ENCODE measurements at places on chromosomes 1 and 21.

DNA sequence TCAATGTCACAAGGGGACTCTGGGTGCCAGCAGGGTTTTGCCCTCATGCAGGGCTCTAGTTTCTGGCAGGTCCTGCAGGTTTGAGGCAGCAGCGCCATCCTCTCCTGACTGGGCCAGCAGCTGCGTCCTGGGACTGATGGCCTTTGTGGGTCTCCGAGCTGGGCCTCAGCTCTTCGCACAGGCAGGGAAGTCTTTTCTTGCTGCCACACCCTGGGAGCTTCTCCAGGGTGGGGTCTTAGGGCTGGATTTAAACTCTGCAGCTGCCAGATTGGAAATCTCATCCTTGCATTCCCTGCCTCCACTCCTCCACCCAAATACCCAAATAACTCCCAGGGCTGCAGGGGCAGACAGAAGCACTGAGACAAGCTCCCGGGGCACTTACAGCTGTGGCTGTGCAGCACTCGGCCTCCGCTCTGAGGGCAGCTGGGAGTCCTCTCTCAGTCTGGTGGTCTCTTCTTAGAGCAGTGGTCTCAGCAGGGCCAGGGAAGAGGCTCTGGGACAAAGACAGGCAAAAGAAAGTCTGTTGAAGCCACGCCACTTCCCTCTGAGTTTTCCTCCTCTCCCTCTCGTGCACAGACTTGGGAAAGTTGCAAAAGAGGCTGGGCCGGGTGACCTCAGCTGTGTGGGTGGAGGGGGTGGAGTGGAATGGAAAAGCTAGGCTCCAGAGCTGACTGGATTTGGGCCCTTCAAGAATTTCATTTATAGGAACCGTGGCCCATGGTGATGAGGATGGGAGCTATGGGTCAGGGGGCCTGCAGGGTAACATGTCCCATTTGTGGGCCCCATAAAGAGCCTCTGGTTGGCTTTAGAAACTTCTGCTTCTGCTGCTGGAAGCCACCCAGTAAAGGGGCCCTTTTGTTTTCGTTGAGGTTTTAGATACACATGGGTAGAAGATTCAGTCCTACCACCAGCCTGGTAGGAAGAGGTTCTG is at the start of gene RAB7B:
Gene RAB7B (minus strand): TSS at position 525 of the 931 bp plus-strand sequence. CDS start 9,260 bp downstream, outside the sequence.
- DNase-seq: no peak

DNA sequence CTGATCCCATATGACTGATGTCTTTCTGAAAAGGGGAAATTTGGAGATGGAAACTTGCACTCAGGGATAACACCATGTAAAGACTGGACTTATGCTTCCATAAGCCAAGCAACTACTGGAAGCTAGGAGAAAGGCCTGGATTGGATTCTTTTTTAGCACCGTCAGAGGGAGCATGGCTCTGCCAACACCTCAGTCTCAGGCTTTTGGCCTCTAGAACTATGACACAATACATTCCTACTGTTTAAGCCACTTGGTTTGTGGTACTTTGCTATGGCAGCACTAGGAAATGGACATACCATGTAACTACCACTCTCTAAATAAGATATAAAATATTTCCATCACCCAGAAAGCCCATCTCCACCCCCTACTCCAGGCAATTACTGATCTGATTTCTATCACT is 139.7 kb downstream of the CYYR1 start:
- DNase-seq: no peak

DNA sequence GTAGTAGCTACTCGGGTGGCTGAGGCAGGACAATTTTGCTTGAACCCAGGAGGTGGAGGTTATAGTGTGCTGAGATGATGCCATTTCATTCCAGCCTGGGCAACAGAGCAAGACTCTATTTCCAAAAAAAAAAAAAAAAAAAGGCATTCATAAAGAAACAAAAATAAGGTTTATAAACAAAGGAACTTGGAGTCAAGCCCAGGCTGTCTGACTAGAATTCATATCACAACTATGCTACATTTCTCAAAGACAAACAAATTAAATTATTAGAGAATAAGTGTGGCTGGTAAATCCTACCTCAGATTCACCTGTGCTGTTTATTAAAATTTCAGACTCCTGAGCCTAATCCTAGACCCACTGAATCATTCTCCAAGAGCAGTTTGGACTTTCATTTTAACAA is 4.2 kb downstream of the GCLM start:
- DNase-seq: no peak

DNA sequence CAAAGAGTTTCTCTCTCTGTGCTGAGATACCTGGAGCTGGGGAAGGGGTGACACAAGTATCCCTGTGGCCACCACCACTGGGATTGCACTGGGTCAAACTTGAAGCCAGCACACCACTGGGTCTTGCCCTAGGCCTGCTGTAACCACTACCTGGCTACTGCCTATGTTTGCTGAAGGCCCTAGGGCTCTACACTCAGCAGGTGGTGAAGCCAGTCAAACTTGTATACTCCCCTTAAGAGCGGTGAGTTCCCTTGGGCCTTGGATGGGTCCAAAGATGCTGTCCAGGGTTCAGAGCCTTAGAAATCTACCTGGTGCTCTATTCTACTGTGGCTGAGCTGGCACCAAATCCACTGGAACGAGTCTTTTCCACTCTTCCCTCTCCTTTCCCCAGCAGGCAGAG is 47.0 kb upstream of the WDR26 start:
- DNase-seq: no peak

DNA sequence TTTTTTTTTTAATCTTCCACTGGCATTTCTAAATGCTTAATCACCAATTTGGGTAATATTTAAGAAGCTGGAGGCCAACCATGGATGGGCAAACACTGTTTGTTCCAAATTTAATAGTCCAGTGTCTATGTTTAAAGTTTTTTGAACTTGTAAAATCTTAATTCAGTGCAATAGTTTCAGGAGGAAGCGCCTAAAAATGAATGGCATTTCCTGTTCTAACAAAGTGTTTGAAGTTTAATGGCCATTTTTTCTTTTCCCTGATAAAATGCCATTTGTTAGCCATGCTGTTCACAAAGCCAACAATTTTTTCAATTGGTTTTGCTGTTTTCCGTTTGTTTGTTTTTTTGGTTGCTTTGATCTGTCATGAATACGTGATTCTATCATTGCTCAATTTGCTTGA is 552.1 kb downstream of the LMO4 start:
- DNase-seq: no peak

DNA sequence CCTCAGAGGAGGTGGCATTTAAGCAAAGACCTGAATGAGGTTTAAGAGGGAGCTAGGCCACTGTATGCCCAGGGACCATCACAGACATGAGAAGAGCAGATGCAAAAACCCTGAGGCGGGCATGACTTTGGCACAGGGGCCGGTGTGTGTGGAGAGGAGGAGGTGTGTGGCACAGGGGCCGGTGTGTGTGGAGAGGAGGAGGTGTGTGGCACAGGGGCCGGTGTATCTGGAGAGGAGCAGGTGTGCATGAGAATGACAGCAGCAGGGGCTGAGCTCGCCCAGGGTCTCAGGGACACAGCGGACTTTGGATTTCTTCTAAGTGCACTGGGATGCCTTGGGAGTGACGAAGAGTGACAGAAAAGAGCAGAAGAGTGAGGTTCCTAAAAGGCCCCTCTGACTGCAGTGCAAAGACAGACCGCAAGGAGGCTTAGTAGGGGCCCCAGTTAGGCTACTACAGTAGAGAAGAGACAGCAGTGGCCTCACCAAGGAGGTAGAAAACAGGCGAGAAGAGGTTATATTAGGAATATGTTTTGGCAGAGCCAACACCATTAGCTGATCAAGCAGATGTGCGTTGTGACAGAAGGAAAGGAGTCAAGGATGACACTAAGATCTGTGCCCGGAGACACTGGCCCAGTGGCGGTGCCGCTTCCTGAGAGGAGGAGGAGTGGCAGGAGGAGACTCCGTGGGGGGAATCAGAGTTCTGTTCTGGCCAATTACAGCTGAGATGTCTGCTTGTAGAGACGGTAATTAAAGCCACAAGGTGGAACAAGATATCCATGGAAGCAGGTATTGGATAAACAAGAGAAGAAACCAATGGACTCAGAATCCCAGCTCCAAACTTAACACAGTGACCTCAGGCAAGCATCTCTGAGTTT is 18.4 kb downstream of the ZBTB17 start:
- no peak for DNase-seq

GRCh38 chr1:157653494-157653873 is 47.1 kb downstream of the FCRL3 start:
- no peak for DNase-seq

GRCh38 chr1:210918893-210919292 is 215.1 kb downstream of the KCNH1 start:
- DNase-seq: no peak

DNA sequence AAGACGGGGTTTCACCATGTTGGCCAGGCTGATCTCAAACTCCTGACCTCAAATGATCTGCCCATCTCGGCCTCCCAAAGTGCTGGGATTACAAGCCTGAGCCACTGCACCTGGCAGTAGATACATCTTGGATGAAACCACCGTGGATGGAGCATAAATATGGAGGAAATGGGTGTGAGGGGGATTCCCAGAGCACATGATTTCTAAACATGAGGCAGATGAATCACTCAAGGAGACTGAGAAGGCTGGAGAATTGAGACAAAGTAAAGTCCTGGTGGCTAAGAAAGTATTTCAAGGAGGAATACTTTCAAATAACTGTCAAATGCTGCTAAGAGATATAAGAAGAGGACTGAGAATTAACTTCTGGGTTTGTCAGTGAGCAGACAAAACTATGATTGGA is 5.4 kb upstream of the PGBD5 start:
- no peak for DNase-seq

- no peak for DNase-seq
Measured at GRCh38 chr1:27413004-27413403, 20.6 kb downstream of the GPR3 start.

GRCh38 chr1:150548632-150549495 is at the start of gene ADAMTSL4:
Gene ADAMTSL4, plus strand, starts transcription at chr1:150549408. Its CDS starts 2,881 bp downstream, at chr1:150552289.
- DNase-seq: no peak

DNA sequence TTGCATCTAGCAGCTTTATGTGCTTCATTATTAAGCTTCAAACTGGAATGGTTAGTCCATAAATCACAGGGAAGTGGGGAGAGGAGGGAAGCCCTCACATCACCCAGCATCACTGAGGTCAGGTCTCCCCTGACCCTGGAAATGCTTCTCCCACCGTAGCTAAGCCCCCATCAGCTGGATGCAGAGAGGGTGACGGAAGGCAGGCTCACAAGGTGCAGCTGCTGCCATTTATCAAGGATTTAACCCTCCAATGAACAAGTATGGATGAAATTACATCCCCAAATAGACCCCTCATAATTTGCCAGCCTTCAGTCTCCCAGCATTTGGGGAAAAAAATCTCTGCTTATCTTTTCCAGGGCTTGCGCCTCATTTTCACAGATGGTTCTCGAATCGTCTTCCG is 60.8 kb downstream of the PGM1 start:
- DNase-seq: no peak

DNA sequence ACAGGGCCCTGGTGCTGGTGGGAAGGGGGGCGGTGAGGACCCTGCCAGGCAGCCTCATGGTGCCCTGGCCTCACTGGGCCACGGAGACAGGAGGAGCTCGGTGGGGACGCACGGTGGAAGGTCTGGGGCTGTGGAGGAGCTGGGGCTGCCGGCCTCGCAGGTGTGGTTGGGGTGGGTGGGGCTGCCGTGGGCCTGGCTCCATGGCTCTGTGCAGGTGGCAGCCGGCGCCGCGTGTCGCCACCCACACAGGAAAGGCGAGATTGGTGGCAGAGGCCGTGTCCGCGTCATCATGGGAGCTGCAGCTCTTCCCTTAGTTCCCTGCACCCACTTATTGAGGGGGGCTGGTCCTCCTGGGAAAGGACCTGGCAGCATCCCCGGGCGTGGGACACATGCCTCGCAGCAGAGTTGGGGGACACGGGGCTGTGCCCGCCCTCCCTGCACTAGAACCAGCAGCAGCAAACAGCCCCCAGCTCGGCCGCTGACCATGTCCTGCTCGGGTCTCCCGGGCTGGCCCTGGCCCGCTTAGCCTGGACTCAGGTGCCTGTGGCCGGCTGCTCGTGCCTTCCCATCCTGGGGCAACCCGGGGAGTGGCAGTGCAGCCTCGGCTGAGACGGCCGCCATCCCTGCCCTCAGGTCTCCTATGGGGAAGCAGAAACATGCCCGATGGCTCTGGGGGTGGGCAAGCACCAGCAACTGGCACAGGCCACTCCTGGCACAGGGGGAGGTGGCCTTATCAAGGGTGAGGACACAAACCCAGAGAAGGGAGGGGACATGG is 7.5 kb upstream of the TTC34 start:
- no peak for DNase-seq

- no peak for DNase-seq
Measured at GRCh38 chr1:240134113-240134512, 42.4 kb downstream of the FMN2 start.

DNA sequence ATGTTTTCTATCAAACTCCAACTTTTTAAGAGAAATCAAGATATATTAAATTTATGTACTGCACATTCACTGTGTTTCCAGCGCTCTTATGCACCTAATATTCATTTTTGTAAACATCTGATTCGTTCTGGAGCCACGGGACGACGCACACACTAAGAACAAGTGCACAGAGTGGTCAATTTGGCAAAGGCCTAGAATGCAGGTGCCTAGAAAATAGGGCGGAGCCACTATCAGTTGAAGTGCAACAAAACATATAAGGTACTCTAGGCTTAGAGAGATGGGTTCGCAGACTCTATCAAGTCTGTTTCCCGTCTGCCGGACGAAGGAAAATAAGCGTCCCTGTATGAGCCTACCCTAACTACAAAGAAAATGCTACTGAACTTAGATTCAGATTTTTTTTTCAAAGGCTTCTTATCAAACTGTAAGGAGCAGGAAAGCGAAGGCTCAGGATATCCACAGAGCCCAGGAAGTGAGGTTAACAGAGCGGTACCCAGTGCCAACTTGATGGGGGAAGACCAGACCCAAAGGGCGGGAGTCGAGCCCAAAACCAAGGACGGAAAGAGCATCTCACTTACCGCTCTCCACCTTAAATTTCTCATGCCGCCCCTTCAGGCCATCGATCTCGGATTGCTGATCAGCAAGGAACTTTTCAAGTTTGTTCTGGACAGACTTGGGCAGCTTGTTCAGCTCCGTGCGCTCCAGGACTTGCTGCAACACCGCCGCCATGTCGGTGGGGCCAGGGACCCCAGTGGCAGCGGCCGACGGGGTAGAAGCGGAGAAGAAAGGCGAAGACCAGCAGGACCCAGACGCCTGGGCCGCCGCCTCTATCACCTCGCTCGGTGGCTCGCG is 526 bp downstream of the TPR start:
- DNase-seq: no peak

DNA sequence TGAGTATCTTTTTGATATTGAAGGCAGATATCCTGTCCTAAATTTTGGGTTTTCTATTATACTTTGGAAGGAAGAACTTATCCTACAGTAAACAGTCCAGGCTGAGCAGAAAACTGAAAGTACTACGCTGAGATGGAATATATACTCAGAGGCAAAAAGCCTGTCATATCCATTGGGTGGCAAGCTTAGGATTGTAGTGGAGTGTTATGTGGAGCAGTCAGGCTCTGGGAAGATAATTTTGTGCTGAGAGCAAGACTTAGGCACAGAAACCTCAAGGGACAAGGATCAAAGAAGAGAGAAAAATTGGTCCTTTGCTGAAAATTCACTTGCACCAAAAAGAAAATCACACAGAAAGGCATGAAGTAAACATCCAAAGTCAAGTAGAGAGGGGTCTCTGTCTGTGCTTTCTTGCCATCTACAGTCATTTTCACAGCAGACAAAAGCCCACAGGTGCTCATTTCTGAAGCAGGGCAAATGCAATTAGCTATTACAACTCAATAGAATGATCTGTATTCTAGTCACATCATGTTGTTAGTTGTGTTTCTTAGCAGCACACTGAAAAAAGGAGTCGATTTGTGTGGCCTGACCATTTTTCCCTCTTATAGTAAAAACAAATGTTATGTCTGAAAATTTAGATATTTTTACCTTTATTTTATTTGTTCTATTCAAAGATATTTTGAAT is 38.5 kb downstream of the CRB1 start:
- no peak for DNase-seq

Measured in activated T-helper 1 cell treated with Interleukin-2 at 50 U/mL for 16 hours (primary cell).